ENCODE measurements at places on chromosomes 5 and 9.

GRCh38 chr5:126538579-126538978 lies 56.4 kb downstream of the ALDH7A1 start:
- no peak for DNase-seq

- no peak for DNase-seq
Observed at GRCh38 chr5:102324714-102325113, 28.6 kb upstream of the SLCO4C1 start.

- no peak for DNase-seq
Observed at GRCh38 chr5:132665574-132666080, 7.7 kb downstream of the IL13 start.

- no peak for DNase-seq
Observed at GRCh38 chr9:99712214-99712613, 109.5 kb upstream of the NR4A3 start.
